ENCODE measurements at places on chromosomes 13 and 19.

- DNase-seq, result no peak
These were observed 438.6 kb downstream of the COG6 start for GRCh38 chr13:40094056-40094455.

DNA sequence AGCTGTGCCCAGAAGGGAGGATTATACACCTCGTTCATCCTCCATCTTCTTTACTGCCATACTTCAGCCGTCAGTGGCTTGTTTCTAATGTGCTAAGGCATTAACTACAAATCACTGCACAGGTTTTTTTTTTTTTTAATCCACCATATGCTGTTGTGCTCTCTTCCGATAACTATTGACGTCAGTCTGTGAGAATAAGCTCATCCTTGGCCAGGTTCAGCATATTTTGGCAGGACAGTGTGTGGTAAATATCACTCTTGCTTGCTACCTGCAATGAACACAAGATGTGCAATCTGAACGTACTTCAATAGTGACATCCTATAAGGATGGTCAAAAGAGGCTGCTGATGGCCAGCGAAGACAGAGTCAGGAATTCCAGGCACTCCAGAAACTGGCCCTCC is 2030.7 kb upstream of the PCDH20 start:
- DNase-seq, result no peak

- no peak for DNase-seq
These were observed 949.7 kb upstream of the SLITRK1 start for GRCh38 chr13:84831666-84832657.

- no peak for DNase-seq
These were observed 935.1 kb downstream of the SLITRK1 start for GRCh38 chr13:82947191-82947621.

DNA sequence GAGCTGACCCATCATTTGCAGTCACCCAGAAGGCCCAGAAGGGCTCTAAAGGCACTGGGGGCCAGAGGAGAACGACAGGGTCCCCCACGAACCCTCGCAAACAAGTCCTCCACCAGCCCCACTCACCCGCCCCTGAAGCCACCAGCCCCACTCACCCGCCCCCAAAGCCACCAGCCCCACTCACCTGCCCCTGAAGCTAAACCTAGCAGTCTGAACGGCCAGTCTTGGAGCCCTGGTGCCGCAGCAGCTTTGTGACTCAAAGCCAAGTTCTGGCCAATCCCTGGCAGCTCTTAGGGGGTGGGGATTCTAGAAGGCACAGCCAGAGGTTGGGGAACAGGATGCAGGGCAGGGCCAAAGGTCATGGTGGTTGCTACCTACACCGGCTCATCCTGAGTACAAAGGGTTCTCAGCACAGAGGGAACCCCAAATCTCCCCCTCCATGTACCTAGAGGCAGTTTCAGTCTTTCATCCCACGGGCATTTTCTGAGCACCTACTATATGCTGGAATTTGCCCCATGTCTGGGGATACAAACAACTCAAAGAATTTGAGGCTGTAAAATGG is at the start of gene IQCN:
IQCN (minus strand) TSS at position 234 of the 562 bp plus-strand sequence. CDS start 4,974 bp downstream, outside the sequence.
- no peak for DNase-seq

DNA sequence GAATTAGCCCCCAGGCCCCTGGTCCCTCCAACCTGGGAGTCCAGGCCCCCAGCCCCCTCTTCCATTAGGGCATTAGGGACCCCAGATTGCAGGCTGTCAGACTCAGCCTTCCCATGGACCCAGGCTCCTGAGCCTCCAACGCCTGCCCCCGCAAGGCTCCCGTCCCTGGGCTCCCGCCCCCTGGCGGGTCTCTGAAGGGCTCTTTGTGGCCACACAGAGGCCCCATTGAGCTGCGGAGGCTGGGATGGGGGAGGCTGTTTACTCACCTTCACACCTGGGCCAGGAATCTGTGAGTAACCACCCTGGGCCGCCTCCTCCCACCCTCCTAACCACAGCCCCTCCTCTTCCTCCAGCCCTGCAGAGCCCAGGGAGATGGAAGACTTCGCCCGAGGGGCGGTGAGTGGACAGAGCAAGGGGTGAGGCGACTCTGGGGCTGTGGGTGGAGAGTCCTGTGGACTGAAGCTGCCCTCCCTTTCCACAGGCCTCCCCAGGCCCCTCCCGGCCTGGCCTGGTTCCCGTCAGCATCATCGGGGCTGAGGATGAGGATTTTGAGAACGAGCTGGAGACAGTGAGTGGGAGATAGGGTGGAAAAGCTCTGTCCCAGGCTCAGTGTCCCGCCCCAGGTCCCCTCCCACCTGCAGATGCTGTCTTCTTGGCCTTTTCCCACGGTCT is 4.9 kb downstream of the ARHGEF1 start:
- DNase-seq, result no peak

GRCh38 chr13:111629926-111630325 is 309.5 kb downstream of the TEX29 start:
- no peak for DNase-seq

GRCh38 chr19:4319067-4319718 is 14.8 kb downstream of the FSD1 start:
- no peak for DNase-seq

DNA sequence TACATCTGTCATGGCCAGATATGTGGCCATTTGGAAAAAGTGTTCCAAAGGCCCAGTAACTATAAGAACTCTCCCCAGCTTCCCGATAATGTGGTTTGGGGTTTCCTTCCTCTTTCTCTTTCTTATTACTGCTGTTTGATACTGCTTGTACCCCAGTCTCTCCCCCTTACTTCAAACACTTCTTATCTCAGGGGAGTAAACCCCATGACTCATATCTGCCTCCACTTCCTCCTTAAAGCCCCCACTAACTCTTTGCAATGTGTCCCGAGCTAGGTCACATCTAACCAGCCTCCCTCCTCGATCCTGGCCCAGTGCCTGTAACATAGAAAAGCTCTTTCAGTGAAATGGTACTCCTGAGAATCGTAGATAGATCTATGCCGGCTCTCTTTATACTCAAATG is 82.4 kb upstream of the STARD13 start:
- no peak for DNase-seq

DNA sequence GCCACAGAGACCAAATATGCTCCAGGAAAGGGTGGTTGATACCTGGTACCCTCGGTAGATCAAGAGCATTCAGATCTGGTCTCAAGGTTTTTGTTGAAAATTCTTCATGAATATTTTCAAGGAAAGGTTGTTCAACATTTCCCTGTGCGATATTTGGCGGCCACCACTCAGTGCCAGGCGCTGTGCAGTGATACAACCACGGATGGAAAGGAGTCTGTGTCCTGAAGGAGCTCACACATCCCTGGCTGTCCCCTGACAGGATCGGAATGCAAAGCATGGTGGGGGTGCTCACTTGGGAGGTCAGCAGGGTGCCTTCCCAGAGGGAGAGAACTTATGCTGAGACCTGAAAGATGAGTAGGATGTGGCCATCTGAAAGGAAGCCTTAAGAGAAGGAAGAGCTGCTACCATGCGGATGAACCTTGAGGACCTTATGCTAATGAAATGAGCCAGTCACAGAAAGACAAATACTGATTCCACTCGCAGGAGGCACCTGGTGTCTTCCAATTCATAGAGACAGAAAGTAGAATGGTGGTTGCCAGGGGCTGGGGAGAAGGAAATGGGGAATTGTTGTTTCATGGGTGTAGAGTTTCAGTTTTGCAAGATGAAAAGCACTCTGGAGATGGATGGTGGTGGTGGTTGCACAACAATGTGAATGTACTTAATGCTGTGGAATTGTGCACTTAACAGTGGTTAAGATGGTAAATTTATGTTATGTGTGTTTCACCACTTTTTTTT is 41.6 kb downstream of the HSPH1 start:
- DNase-seq, result no peak

- DNase-seq, result no peak
These were observed 421.4 kb downstream of the SLITRK6 start for GRCh38 chr13:85377783-85378182.

- DNase-seq, result no peak
These were observed 787.4 kb downstream of the DACH1 start for GRCh38 chr13:71079638-71080037.

GRCh38 chr13:93243375-93244063 is 16.9 kb downstream of the GPC6 start:
- no peak for DNase-seq

- no peak for DNase-seq
These were observed 5.9 kb upstream of the SIGLEC7 start for GRCh38 chr19:51135986-51136762.

DNA sequence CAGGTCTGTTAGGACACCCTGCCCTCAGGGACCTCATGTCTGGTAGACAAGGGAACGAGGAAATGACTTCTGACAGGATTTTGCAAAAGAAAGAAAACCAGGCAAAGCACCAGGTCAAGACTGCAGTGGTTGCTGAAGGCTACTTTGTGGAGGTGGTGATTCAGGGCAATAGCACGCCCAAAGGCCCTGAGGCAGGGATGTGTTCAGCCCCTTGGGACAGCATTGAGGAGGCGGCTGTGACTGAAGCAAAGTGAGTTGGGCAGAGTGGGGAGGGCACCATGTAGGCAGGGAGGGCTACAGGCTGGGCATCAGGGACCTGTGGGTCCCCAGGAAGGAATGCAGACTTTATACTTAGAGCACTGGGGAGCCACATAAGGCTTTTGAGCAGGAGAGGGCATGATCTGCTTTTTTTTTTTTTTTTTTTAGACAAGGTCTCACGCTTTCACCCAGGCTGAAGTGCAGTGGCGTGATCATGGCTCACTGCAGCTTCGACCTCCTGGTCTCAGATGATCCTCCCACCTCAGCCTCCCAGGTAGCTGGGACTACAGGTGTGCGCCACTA is 10.8 kb upstream of the HOMER3 start:
- no peak for DNase-seq

DNA sequence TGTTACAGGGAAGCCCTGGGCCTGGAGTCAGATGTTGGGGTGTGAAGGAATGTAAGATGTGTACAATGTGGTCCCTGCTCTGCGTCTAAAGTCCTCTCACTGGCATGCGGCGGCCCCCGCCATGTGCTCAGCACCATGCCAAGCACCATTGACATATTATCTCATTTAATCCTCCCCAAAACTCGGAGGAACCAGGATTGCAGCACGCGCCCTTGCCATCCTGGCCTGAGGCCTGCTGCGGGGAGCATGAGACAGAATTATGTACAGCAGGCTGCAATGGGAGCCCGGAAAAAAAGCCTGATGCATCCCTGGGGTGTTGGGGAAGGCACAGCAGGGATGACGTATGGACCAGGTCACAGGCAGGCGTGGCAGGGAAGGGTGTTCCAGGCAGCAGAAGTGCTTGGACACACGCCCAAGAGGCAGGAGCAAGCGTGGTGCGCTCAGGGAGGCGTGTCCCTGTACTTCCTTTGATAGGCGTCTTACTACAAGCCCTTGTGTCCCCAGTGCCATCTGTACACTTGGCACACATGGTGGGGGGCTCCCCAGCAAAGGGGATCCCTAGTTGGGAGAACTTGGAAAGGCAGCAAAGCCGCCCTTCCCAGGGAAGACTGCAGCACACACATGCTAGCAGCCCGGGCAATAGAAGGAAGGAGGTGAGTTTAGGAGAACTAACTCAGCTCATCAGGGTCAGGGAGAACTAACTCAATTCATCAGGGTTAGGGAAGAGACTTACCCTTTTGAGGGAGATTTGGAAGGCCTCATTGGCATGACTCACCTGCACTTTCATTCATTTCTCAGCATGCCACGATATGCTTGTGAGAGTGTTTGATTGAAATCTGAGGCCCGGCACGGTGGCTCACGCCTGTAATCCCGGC is 3.4 kb downstream of the EVI5L start:
- DNase-seq, result peak; percentile 10

DNA sequence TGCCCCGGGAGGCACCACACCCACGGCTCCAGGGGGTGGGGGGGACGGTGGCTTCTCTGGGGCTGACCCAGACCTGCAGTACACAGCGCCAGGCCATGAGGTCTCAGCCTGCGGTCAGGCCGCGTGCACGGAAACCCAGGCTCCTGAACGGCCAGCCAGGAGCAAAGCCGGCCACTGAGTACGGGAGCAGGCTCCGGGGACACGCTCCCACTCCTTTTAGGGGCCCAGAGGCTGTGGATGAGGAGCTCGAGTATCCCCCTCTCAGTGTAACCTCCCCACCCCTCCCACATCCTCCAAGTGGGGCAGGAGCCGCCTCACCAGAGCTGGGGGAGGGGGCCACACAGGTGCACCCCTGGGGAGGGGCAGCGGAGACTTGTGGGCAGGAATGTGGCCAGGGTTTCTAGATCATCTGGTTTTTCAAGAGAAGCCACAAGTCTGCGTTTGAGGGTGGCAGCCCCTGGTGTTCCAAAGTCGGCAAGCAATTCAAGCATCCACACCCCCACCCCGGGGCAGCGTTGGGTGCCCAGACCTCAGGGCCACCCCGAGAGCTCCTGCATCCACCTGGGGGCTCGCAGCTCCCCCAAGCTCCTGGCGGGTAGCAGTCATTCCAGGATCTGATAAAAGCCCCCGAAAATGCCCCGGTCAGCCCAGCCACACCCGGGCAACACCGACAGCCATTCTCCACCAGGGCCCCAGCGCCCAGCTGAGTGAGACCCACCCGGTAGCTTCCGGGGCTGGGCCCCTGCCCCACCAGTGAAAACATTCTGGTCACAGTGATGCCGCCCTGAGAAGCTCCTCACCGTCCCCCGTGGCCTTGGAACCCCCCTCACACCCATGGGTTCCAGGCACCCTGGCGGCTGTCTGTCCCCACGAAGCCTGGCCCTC is 6.1 kb downstream of the SBNO2 start:
- DNase-seq, result no peak

GRCh38 chr13:22536851-22537250 is 643.9 kb upstream of the SGCG start:
- DNase-seq, result no peak

DNA sequence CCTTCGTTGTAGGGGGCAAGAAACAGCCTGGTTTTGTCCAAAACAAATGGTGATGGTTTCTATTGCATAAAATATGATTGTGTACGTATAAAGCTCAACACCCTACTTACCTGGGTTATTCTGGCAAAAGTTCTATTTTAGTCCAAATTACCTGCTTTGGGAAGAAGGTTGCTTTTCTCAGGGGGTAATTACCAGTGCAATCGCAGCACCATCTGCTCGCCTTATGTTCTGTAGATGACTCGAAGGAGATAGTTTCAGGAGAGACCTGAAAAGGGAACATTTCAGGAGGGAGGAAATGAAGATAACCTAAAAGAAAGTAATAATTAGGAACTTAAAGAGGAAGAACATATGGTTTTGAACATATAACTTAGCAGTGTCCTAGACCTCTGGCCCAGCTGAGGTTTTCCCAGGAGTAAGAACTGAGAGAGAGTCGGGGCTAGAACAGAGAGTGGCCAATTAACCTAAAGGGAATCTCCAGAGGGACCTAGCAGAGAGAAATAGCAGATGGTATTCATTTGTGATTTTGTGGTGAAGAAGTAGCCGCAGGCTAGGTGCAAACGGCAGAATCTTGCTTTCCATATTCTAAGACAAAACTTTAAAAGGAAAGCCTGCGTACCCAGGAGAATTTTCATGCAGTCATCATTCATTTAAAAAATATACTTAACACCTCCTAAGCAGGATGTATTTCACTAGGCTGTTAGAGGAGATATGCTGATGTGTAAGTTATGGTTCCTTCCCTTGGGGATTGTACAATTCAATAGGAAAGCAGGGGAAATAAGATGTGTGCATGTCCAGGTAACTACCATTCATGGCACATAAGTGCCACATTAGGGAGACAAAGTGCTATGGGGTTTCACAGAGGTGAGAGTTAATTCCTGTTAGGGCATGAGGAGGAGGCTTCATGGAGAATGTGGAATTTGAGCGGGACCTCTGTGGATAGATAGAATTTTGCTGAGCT is 113.0 kb upstream of the SLC10A2 start:
- no peak for DNase-seq

- no peak for DNase-seq
These were observed 382.8 kb downstream of the TSHZ3 start for GRCh38 chr19:30966486-30966885.

- no peak for DNase-seq
These were observed 140.8 kb upstream of the SERP2 start for GRCh38 chr13:44232774-44233173.

All from HS-5 (cell line).